H7 (cell line): ENCODE measurements at places on chromosomes 4 and X.

GRCh38 chr4:186499467-186499866 lies 55.9 kb downstream of the MTNR1A start:
- DNase-seq = no peak

GRCh38 chr4:148354186-148354585 lies 88.0 kb downstream of the NR3C2 start:
- DNase-seq = no peak

DNA sequence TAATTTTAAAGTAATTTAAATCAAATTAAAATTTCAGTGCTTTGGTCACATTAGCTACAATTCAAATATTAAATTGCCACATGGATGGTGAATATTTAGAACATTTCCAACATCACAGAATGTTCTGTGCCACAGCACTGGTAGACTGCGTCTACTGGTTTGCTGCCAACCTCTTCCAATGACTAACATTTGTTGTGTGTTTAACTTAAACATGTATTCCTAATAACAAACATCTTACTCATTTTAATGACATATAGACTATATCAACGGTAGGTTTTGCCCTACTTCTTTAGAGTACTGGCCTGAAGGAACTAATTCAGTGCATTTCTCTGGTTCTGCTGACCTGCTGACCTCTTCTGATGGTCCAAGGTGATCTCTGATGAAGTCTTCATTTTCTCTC lies 157.6 kb downstream of the DCK start:
- DNase-seq = no peak

- DNase-seq = no peak
Measured at GRCh38 chr4:122156819-122157218, 4.7 kb downstream of the BLTP1 start.

DNA sequence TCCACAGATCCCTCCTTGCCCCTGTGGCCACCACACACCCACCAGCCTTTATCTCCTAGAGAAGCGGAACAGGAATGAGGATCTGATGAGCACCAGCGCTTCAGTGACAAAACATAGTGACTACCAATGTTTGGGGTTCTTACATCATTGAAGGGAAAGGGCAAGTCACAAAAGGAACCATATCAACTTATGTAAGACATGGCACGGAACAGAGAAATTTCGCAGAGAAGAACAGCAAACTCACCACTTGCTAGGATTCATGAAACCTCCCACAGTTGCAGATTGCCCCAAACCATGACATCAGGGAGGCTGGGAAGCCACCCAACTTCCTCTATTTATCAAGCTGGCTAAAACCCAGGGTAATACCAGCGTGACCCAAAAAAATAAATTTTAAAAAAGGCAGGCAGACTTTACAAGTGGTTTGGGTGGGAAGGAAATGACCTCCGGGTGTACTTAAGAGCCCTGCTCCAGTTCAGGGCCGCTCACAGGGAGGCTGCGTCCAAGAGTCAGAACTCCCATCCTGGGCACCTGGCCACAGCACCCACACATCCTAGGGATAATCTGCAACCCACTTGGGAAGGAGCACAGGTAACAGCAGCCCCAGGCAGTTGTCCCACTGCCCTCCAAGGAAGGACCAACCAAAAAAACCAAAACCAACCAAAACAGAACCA lies 36.0 kb downstream of the ADGRG2 start:
- DNase-seq = no peak

- peak; percentile 8 for DNase-seq
Measured at GRCh38 chrX:126580877-126581276, 28.3 kb upstream of the DCAF12L1 start.
